Activated T-helper 1 cell treated with anti-CD3 and anti-CD28 coated beads, Interleukin-12 subunit alpha, Interleukin-12 subunit beta, Interleukin-2, Interleukin-4 antibody, amounts not matched to agents 30 ng/mL and 10 ng/mL and 1 ng/mL, durations not matched to agents 14 hours and 24 hours and 36 hours (primary cell): ENCODE measurements at places on chromosomes 5 and 9. TPM values are rescaled to one million over a fixed set of nuclear protein-coding genes. Genes with fewer than 3 reads are reported as not detected.

IL7R gene
- total RNA-seq = 47.2 and 50.8 TPM in 2 replicates

UAP1L1 gene
- 13.9 and 14.9 TPM in 2 replicates for total RNA-seq

F2RL2 gene
- not detected in 2 replicates for total RNA-seq

ANKS6 gene
- total RNA-seq = 10.6 and 11.1 TPM in 2 replicates

SLC6A19 gene
- not detected in 2 replicates for total RNA-seq

PCDHGA3 gene
- total RNA-seq = 0.10 TPM in 1 of 2 replicates, not detected in the other

ENTPD2 gene
- not detected in 2 replicates for total RNA-seq

RNF38 gene
- total RNA-seq = 31.5 and 35.0 TPM in 2 replicates

SEMA5A gene
- 0.12 TPM in 1 of 2 replicates, not detected in the other for total RNA-seq

THBS4 gene
- total RNA-seq = 1.3 and 2.0 TPM in 2 replicates

F12 gene
- total RNA-seq = 1.3 and 2.2 TPM in 2 replicates

FAT2 gene
- total RNA-seq = not detected in 2 replicates

PDCD1LG2 gene
- total RNA-seq = 1.1 and 1.4 TPM in 2 replicates

ZNF608 gene
- total RNA-seq = not detected in 2 replicates

ADAMTS16 gene
- not detected in 2 replicates for total RNA-seq

TAF11L10 gene
- not detected in 2 replicates for total RNA-seq

FBP1 gene
- total RNA-seq = 0.39 TPM in 1 of 2 replicates, not detected in the other

GZMA gene
- 88.1 and 93.7 TPM in 2 replicates for total RNA-seq

HSDL2 gene
- total RNA-seq = 13.0 and 13.2 TPM in 2 replicates

ROR2 gene
- 1.1 and 1.6 TPM in 2 replicates for total RNA-seq

ARSI gene
- not detected in 2 replicates for total RNA-seq

CYLC2 gene
- total RNA-seq = not detected in 2 replicates

SLC24A2 gene
- not detected in 2 replicates for total RNA-seq

CDC20B gene
- total RNA-seq = not detected in 2 replicates

RFX3 gene
- total RNA-seq = 11.2 and 11.3 TPM in 2 replicates

IGFBPL1 gene
- total RNA-seq = not detected in 2 replicates

CCL27 gene
- 0.62 TPM in 1 of 2 replicates, not detected in the other for total RNA-seq

PGM5 gene
- not detected in 2 replicates for total RNA-seq

LTC4S gene
- 0.64 and 1.7 TPM in 2 replicates for total RNA-seq

SOHLH1 gene
- not detected in 2 replicates for total RNA-seq

C9orf153 gene
- 0.34 TPM in 1 of 2 replicates, not detected in the other for total RNA-seq

EIF4E1B gene
- total RNA-seq = not detected in 2 replicates

PCDHB3 gene
- total RNA-seq = not detected in 2 replicates

FOXD4L6 gene
- total RNA-seq = 0.16 TPM in 1 of 2 replicates, not detected in the other

LCN12 gene
- 1.8 and 1.9 TPM in 2 replicates for total RNA-seq

RAI14 gene
- total RNA-seq = 1.2 and 1.5 TPM in 2 replicates

ADAM19 gene
- total RNA-seq = 341 and 348 TPM in 2 replicates

GNAQ gene
- 26.8 and 27.0 TPM in 2 replicates for total RNA-seq

FAM163B gene
- total RNA-seq = not detected in 2 replicates

PRDM9 gene
- not detected in 2 replicates for total RNA-seq

OR1N1 gene
- total RNA-seq = not detected in 2 replicates

NR5A1 gene
- total RNA-seq = not detected in 2 replicates

IL9 gene
- 0.36 and 2.0 TPM in 2 replicates for total RNA-seq

ACOT12 gene
- total RNA-seq = not detected in 2 replicates

NEUROG1 gene
- not detected in 2 replicates for total RNA-seq

CDHR2 gene
- 0.08 and 0.42 TPM in 2 replicates for total RNA-seq

BNC2 gene
- not detected in 2 replicates for total RNA-seq

MARCOL gene
- not detected in 2 replicates for total RNA-seq

JMY gene
- 5.5 and 5.9 TPM in 2 replicates for total RNA-seq
